ENCODE measurements at places on chromosomes 16 and 17.

- no peak for DNase-seq
Measured at GRCh38 chr17:40303009-40303657, 5.8 kb upstream of the RARA start.

DNA sequence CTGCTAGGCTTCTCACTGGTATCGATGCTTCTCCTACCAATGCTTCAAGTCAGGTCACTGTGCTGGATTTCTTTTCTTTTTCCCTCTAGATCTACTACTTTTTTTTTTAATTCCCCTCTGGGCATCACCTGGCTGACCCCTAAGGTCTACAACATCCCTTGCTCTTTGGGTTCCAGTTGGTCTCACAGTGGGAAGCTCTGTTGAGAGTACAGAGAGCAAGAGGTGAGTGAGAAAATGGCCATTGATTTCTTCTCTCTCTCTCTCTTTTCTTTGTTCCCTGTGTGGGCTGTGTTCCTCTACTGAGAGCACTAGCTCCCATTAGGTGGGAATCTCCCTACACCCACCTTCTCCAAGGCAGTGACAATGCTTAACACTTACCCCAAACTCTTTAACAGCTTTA is 413.4 kb downstream of the KCNJ2 start:
- no peak for DNase-seq

GRCh38 chr17:61000911-61001310 is 323.3 kb downstream of the BCAS3 start:
- DNase-seq: no peak

GRCh38 chr16:78122774-78123315 is 23.4 kb downstream of the WWOX start:
- DNase-seq: no peak

DNA sequence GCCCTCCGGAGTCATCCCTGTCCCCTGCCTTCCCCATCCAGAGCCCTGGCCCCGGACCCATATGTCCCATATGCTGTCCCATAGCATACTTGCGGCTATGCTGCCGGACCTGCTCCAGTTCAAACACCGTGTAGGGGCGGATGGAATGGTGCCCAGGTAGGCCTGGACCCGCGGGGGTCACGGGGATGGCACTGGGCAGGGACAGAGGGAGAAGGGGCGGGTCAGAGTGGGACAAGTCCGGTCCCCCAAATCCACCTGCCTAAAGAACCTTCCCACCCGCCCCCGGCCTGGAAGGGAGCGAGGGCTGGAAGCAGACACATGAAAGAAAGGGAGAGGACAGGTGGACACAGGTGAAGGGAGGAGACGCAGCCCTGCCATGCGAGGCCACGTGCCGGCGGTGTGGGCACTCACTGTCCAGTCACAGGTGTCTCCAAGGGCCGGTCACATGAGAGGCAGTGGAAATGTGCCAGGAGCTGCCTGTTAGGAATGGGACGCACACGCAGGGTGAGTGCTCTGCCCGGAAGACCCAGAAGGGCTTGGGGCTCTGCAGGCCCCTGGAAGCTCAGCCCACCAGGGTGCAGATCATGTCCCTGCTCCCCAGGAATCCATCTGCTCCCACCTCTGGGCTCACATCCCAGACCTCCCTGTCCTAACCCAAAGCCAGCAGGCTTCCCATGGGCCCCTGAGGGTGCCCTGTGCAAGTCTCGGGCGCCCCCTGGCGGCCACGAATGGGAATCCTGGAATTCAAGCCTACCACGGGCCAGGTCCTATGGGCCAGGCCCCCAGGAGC is 14.0 kb downstream of the UBALD2 start:
- peak; percentile 82 for DNase-seq

- no peak for DNase-seq
Measured at GRCh38 chr16:31357324-31358109, 2.5 kb downstream of the ITGAX start.

DNA sequence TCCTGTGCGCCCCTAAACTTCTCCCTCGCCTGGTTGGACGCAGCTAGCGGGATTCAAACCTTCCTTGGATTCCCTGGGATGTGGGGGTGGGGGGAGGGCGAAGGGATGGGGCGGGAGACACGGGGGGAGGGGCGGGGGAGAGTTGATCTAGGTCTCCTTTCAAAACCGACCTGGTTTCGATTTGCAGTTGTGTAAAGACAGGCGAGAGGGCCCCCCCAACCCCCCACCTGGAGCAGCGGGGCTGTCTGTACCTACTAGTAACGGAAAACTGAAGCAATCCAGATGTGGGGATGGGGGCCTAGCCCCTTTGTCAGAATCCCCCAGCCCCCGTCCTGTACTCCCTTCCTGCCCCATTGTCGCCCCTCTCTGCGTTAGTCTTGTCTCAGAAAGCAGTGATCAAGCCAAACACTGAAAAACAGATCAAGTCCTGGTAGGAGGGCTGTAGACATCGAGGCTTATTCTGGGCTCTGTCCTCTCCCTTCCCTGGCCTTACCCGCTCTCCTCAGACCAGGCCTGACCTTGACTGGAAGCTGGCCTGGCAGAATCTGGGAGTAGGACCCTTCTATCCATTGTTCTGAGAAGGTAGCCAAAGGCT is 902 bp downstream of the DLX4 start:
- no peak for DNase-seq

DNA sequence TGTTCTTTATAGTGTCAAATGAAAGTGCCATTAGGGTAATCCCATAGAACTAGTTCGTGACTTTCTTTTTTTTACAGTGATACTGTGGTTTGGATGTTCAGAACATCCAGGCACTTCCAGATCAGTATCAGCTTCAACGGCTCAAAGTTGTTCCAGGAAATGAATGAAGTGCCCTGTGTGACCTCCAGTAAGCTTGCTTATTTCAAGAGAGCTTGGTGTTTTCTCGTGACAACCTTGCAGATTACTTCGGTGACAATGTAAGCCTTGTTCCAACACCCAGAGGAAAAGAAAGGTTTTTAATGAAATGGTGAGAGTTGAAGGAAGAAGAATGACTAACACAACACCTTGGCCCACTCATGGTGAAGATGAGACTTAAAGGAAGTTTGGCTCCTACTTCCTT is 16.0 kb upstream of the KCNJ16 start:
- DNase-seq: no peak
